ENCODE measurements at places on chromosomes 4 and X. TPM values are rescaled to one million over a fixed set of nuclear protein-coding genes. Genes with fewer than 3 reads are reported as not detected.
A peak's percentile ranks its signal among the peaks of the same experiment; 100 is the strongest.

ETDA gene
- total RNA-seq = not detected

RIPPLY1 gene
- total RNA-seq = not detected

DNA sequence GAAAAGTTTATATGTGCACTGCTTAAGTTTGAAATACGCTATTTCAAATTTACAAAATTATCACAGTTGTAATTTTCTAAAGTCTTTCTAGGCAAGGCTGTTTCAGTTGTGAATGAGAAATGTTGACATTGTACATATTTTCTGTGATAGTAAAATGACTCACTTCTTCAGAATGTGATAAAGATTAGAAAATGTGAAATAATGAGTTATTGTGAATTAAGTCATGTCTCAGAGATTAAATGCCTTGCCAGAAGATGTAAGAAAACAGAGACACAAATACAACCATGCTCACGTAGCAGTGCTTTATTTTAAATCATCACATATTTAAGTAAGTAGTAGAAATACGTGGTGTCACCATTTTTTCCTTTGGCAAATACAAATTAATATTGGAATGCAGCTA is 768 bp downstream of the CLCN4 start:
- peak; percentile 30 for DNase-seq

DNA sequence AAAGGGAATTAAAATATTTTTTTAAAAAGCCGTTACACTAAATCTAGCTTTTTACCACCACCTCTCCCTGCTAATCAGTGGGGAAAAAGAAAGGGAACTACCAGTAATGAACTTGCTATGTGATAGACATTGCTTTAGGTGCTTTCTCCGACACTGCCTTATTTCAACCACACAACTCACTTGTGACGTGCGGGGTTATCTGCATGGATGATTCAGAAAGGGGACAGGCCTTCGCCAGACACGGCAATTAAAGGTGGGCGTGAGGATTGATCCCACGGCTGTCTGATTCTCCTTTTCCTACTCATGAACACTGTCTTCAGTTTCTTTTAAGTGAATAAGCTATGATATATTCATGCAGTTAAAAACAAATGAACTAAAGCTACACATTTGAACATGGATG is 882 bp upstream of the CXCR3 start:
- DNase-seq = no peak

- no peak for DNase-seq
Observed at GRCh38 chr4:158299459-158300007, 89.2 kb downstream of the TMEM144 start.

GRCh38 chr4:17155486-17155885 is 257.0 kb upstream of the LDB2 start:
- DNase-seq = no peak
